ENCODE measurements at places on chromosomes 3 and 15.

GRCh38 chr3:146110161-146110560 lies 50.8 kb downstream of the PLOD2 start:
- no peak for DNase-seq

GRCh38 chr15:29652595-29652994 lies 169.7 kb downstream of the TJP1 start:
- DNase-seq: no peak

DNA sequence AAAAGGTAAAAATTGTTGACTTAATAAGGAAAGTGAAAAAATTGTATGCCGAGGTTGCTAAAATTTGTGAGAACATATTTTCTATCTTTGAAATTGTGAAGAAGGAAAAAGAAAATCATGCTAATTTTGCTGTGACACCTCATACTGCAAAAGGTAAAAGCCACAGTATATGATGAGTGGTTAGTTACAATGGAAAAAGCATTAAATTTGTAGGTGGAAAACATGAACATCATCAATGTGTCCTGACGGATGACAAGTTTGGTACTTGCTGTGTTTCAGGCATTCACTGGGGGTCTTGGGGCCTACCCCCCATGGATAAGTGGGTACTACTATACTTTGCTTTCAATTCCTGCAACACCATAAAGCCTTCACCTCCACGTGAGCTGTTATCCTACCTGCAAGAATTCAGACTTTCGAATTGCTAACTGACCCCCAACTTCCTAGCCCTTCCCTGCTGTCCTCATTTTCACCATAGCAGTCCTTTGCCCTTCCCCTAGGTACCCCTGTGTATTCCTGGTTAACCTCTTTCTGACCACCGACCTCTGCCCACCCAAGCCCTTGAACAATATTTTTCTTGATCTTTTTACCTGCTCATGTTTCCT lies 62.4 kb downstream of the RAB7A start:
- no peak for DNase-seq

GRCh38 chr3:121698901-121699300 lies 38.2 kb upstream of the HCLS1 start:
- no peak for DNase-seq

GRCh38 chr15:37824717-37825382 lies 109.6 kb upstream of the TMCO5A start:
- DNase-seq: no peak

GRCh38 chr3:189664311-189664710 lies 33.1 kb downstream of the TP63 start:
- DNase-seq: no peak

- DNase-seq: no peak
These were observed 30.9 kb downstream of the IL20RB start for GRCh38 chr3:136988651-136989050.

DNA sequence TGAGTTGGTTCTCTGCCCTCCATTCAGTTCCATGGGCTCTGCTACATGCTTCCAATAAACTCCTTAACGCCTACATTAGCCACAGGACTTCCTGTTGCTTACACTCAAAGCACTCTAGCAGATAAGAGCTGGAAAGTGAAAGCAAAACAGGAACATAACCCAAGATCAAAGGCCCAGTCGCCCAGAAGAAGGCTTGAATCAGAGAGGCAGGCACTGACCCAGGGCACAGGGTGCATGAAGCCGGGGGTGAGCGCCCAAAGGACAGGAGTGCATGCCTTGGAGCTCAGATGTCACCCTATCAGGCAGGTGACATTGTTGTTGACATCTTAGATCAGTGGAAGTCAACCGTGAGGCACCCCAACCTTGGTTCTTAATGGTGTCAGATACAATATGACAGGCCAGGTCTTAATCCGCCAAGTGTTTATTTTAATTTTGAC lies 235.1 kb downstream of the UACA start:
- no peak for DNase-seq

GRCh38 chr3:108130236-108130635 lies 39.4 kb upstream of the CD47 start:
- DNase-seq: no peak

GRCh38 chr3:181432992-181433391 lies 278.7 kb upstream of the SOX2 start:
- no peak for DNase-seq

GRCh38 chr15:80154336-80154735 lies 1.5 kb downstream of the FAH start:
- no peak for DNase-seq

DNA sequence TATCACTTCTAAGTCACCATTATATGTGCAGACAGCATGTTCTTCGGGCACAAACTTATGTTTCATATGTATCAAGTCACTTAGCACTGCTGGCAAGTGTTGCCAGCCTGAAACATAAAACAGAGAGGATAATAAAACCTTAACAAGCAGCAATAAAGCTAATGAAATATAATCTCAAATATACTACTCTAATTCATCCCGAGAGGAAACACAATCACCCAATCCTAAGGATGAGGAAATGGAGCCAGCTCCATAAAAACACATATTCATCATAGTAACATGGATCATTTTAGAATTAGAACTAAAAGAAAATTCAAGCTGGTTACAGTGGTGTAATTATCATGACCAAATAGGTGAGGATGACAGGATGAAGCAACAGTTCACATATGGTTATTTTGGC lies 1072.7 kb downstream of the EPHA3 start:
- no peak for DNase-seq

GRCh38 chr3:36312351-36312750 lies 68.0 kb upstream of the STAC start:
- DNase-seq: no peak

DNA sequence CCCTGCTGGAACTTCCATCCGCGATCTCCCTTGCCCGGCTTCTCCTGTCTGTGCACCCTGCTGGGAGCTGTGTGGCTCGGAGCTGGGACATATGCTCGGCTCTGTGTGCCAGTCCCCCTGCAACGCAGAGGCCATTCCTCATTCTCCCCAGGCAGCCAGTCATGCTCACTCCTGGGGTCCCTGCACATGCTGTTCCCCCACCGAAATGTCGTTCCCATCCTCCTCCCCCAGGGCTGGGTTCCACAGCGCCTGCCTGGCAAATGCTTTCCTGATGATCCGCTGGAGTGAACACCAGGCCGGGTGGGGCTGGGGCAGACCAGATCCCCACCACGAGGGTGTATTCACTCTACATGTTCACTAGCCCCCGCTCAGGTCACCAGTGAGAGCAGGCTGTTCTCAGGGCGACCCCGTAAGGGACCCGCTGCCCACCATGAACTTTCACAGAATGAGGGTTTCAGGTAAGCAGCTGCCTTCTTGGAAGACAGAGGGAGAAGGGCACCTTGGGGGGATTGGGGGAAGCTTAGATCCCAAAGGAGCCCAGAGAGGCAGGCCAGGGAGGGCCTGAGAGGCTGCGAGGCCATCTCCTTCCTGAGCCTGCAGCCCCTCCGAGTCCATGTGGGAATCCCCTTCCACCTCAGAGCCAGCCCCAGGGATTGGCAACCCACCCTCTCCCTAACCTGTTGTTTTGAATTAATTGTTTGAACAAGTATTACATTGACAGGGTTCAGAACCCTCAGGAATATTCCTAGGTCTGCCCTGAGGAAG lies 88.7 kb upstream of the IQSEC1 start:
- DNase-seq: no peak

DNA sequence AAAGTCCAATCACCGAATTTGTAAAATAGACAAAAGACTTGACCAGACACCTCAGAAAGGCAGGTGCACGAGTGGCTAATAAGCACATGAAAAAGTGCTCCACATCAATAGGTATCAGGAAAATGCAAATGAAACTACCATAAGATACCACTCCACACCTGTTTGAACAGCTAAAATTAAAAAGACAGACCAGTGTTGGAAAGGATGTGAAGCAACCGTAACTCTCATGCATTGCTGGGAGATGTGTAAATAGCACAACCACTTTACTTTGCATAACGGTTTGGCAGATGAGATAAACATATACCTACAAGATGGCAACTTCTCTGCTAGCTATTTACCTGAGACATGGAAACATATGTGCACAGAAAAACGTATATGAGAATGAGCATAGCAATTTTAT lies 56.9 kb downstream of the CADPS start:
- DNase-seq: no peak

GRCh38 chr3:124593442-124593829 lies 136.8 kb upstream of the UMPS start:
- DNase-seq: no peak

- DNase-seq: no peak
These were observed 67.5 kb downstream of the TFG start for GRCh38 chr3:100776746-100777145.

Data from cortex of kidney (tissue), 1 donor.